ENCODE measurements at places on chromosomes 1 and 21.

DNA sequence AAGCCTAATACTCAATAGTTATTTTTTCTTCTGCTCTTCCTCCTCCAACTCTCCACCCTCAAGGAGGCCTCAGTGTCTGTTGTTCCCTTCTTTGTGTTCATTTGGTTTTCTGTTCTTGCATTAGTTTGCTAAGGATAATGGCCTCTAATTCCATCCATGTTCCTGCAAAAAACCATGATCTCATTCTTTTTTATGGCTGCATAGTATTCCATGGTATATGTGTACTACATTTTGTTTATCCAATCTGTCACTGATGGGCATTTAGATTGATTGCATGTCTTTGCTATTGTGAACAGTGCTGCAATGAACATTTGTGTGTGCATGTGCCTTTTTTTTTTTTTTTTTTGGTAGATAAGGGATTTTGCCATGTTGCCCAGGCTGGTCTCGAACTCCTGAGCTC, 6.7 kb downstream of the CENPF start:
- DNase-seq, result no peak

- DNase-seq, result no peak
Measured at GRCh38 chr1:209249280-209249670, 334.2 kb upstream of the CAMK1G start.

DNA sequence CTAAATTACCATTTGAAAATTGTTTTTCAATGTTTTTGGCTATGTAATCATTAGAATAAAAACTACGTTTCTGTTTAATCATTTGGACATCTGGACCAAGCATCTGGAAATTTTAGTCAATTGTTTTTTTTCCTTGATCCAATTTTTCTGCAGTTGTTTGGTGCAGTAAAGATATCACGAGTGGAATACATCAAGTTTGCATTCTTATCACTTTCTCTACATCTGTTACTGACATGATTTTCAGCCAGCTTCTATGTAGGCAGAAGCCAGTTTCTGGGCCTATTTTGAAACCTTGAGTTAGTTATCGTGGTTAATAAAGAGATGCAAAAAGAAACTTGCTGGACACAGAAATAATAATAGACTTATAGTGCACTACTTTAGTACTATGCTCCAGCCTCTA, 277.9 kb upstream of the ADAMTS5 start:
- DNase-seq, result no peak

GRCh38 chr1:64839261-64839660, 94.4 kb downstream of the RAVER2 start:
- DNase-seq, result no peak

DNA sequence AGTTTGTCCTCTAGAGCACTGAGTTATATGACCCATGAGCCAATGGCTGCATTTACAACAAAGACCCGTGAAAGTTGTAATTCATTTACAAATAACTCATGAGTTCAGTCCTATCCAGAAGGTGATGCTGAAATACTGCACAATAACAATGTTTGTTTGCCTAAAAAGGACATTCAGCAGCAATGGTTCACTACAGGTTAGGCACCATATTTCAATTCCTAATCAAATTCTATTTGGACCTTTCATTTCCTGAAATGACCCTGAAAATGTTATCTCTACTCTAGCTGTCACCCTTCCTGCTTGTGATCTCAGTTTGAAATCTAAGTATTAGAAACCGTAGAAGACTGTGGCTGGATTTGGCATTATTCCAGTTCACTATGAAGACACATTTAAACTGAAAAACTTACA, 191.2 kb upstream of the SAMSN1 start:
- no peak for DNase-seq

- no peak for DNase-seq
Measured at GRCh38 chr1:151729157-151729965, 8.0 kb downstream of the RIIAD1 start.

DNA sequence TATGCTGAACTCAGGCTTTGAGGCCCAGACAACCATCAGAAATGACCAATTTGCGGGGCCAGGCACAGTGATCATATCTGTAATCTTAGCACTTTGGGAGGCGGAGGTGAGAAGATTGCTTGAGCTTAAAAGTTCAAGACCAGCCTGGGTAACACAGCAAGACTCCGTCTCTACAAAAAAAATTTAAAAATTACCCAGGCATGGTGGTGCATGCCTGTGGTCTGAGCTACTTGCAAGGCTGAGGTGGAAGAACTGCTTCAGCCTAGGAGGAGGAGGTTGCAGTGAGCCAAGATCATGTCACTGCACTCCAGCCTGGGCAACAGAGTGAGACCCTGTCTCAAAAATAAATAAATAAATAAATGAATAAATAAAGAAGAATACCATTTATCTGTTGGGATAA, 156.5 kb downstream of the EIF4G3 start:
- DNase-seq, result no peak

GRCh38 chr1:239805042-239805441, 286.6 kb upstream of the FMN2 start:
- no peak for DNase-seq

DNA sequence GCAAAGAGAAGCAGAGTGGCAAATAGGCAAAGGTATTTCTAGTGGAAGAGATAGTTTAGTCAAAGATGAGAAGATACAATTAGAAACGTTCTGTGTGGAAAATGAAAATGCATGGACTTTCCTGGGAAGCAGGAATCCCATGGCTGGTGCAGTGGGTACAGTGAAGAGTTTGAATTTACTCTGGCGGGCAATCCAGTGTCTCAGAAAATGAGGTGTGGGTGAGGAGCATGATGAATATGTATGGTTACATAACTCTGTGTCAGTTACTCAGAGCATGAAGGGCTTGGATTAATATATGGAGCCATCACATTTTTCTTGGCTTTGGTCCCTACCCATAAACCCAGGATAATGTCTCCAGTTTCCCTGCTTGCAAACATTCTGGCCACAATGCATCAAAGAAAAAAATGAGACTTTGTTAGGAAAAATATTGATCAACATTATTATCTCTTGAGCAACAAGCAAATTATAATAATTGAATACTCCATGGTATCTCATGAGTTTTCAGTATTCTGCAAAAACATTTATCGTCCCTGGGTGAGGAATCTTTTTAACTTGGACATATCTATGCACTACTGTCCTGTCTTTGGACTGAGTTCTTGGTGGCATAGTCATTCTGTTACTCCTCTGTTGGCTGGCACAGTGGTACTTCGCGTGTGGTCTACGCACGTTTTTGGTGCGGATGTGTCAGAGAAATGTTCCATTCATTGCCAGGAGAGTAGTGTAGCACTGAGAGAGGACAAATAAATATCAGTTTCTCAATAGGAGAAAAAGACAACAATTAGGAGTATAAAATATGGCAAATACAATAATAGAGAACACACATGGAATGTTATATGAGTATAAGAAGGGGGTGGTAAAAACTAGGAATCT, 173.7 kb upstream of the C1orf105 start:
- DNase-seq, result no peak

- DNase-seq, result no peak
Measured at GRCh38 chr1:184390889-184391288, 4.1 kb downstream of the C1orf21 start.

DNA sequence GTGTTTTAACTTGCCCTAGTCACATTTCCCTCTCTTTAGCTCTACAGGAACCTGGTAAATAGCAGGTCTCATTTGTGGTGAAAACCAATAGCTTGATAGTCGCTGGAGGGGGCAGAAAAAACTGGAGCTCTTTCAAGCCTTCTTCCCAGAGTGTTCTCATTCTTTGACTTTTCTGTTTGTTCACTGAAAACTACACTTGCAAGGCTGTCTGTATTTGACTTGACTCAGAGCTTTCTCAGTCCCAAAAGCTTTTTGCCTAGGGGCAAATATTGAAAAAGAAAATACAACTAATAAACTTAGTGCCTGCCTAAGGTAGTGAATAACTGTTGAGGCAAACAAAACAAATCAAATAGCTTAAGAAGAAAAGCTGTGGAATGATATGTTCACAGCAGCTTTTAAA, 217.1 kb upstream of the CHRM3 start:
- DNase-seq, result no peak

DNA sequence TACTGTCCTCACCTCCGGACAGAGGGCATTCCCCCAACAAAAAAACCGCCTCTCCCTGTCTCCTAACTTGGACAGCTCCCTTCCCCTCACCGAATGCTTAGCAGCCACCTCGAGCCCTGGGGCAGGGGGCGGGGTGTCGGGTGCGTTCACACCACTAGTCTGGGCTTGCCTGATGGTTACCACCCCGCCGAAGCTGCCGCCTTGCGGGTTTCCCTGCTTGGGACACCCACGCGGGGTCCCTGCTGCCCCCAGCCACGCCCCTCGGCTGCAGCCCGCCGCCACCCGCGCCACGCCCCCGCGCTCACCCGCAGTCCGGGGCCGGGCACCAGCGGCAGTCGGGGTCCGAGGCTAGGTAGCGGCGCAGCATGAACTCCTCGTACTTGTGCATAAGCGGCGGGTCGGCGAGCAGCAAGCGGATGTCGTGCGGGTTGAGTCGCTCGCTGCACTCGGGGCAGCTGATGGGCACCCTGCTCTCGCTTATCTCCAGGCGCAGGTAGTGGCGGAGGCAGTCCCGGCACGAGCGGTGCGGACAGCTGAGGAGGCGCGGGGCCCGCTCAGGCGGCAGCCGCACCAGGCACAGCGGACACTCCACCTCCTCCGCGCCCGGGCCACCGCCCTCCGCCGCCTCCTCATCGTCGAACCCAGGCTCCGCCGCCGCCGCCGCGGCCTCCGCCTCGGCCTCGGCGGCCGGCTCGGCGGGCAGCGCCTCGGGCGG, 706 bp downstream of the RNF19B start:
- DNase-seq, result peak; percentile 46

DNA sequence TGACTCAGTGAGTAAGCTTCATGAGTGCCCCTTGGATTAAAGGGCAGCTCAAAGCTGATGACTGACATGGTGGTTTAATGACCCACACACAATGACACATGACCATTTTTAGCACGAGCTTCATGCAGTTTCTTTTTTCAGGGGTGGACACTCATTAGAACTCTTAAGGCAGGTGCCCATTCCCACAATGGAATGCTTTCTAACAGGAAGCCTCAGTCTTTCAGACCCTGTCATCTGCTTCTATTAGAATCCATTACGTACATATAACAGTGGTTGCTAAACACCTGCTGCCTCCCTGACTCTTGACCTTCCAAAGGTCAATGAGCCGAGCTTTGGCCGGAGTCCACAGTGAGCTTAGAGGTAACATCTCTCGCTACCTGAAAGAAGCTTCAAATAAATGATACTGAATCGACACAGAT, 27.4 kb downstream of the AKNAD1 start:
- DNase-seq, result no peak

- no peak for DNase-seq
Measured at GRCh38 chr21:34545079-34545884, 33.3 kb upstream of the KCNE1 start.

DNA sequence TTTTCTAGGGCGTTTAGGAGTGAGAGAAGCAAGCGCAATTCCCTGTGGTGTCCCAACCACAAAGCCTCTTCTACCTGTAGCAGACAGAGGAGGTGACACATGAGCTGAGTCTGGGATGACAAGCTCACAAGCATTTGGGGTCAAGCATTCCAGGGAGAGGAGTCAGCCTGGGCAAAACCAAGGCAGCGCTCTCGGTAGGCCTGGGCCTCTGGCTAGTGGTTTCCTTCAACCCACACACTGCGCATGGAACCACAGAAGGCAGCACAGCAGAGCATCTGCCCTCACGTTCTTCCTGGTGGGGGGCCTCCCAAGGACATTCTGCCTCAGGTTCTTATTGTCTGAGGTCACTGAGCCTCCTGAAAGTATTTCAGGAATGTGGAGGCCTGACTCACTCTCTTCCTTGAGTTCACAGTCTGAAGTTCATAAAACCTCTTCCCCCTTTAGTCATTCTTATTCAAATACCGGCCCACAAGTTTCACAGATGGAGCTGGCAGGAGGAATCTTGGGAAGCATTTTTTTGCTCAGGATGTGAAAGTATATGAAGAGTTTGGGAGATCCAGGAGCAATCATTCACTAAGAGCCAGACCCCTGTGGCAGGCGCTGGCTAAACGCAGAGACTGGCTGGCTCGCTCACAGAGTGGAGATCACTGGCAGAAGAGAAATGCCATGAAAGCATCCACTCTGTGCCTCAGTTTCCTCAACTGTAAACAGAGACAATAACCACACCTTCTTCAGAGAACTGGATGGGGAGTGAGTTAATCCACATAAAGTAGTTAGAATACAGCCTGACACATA, 26.8 kb downstream of the CCN1 start:
- DNase-seq, result no peak

GRCh38 chr1:86487811-86488141, 19.0 kb downstream of the CLCA1 start:
- no peak for DNase-seq

DNA sequence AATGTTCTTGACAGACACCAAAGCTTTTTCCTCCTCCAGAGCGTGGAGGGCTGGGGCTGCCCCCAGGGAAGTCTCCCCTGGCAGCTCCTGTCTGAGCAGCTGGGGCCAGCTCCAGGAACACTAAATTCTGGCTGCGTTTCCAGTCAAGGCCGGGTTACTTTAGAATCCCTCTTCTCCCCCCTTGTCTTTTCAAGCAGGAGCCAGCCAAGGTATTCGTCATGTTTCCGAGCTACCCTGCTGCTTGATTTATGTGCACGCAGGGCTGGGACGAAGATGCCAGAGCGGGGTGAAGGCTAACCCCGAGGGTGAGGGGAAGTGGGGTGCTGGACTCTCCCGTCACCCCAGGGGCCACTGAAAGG, 68.1 kb upstream of the ANGPTL1 start:
- DNase-seq, result no peak

GRCh38 chr1:86345042-86345441, 51.1 kb downstream of the ODF2L start:
- DNase-seq, result no peak
